IPS-NIHi11 (cell line): ENCODE measurements at places on chromosomes 11 and 22.
A peak's percentile ranks its signal among the peaks of the same experiment; 100 is the strongest.

GRCh38 chr22:50209893-50210292 lies 9.1 kb downstream of the SELENOO start:
- DNase-seq, result peak; percentile 82

GRCh38 chr22:24175160-24175808 lies 6.0 kb upstream of the SUSD2 start:
- peak; percentile 90 for DNase-seq

DNA sequence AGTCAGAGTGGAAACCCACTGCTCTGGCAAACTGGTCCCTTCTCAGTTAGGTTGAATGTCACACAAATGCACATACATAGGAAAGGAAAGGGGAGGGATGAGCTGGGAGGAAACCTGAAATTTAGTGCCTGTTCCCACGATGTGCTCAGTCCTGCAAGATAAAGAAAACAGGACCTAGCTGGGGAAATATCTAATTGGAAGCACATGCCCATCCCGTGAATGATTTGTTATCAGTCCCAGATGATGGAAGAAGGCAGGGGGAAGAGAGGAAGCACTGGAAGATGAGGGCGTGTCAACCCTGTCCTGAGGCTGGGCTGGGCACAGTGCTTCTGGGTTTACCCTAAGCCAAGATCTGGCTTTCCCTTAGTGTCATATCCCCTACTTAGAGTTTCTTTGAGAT lies 173.9 kb downstream of the NAV2 start:
- DNase-seq, result no peak

GRCh38 chr11:132821499-132821898 lies 710.8 kb downstream of the OPCML start:
- no peak for DNase-seq

DNA sequence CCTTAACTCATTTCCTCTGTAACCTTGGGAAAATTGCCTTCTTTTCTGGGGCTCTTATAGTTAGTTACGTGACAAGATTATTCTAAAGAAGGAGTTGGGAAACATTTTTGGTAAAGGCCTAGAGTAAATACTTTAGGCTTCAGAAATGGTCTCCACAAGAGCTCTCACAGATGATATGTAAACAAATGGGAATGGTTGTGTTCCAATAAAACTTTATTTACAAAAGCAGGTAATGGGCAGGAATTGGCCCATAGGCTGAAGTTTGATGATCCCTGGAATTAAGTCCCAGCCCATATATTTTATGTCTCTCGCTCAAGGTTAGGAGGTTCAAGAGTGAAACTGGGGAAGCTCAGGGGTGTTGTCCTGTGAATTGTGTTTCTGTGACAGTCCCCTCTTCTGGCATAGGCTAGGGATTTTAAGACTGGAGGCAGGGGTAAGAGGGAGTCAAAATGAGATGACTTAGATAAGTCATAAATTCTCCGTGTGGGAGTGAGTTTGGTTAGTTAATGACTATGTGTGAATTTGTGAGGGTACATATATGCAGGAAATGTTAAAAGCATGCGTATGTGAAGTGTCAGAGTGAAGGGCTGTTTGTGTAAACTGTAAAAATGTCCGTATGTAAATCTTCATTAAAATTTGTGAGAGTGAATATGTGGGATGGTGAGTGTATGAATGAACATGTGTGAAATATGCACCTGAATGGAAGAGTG lies 7.4 kb upstream of the OR52B4 start:
- no peak for DNase-seq

DNA sequence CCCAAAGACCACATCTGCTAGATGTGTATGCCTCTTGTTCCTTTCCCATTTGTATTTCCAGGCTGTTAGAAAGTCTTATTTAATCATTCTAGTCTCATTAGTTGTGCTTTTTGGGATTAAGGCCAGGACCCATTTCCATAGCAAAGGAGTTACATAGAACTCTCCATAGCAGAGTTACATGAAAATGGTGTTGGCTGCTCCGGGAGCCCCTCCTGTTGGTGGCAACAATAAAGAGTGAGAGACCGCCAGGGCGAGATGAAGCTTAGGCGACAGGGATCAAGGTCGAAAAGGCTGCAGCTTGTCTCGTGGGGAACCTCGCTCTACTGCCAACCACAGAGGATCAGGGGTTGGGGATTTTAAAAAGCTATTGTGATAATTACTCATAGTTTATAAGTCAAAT lies 58.3 kb downstream of the GRIK4 start:
- DNase-seq, result no peak

DNA sequence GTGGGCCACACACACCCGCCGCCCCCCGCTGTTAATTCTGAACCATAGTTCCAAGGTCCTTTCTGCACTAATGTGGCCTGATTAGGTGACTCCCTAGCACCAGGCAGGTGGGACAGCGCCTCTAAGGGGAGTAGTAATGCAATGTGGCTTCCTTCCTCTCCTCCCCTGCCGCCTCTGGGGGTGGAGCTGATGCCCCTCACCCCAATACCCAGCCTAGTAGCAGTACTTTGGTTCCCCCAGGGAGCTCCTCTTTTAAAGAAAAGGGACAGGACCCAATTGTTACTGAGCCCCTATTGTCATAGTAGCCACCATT lies 14.4 kb downstream of the RTN4RL2 start:
- DNase-seq, result no peak

DNA sequence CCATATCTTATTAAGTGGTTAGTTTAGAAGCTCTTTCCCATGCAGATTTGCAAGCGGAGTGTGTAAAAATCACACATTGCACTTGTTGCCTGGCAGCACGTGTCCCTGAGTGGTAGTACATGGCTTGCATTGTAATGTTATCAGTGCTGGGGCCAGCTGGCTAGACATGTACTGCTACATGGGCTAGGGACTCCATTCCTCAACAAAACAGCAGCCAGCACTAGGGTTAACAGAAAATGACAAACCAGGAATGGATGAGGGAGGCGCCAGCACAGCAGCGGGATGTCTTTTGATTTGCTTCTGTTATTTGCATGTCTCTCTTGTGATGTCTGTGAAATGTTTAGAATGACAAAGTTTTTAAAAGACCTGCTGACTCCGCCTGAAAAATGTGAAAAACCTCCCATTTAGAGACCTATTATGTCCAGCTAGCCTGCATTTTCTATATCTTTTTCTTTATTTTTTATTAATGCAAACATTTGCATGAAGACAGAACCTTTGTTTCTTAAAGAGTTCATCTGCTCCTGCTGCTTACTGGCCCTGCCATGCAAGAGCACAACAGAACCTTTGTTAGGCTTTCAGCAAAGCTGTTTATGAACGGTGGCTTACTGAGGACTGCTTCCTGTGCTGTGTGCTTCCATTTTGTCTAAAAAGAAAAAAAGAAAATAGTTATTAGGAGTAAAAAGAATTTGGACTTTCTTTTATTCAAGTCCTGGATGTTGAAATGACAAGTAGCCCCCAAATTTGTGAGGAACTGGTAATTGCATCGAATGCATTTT lies 40.7 kb downstream of the CSTPP1 start:
- peak; percentile 60 for DNase-seq

- no peak for DNase-seq
Measured at GRCh38 chr11:109815500-109816150, 277.6 kb upstream of the ZC3H12C start.

DNA sequence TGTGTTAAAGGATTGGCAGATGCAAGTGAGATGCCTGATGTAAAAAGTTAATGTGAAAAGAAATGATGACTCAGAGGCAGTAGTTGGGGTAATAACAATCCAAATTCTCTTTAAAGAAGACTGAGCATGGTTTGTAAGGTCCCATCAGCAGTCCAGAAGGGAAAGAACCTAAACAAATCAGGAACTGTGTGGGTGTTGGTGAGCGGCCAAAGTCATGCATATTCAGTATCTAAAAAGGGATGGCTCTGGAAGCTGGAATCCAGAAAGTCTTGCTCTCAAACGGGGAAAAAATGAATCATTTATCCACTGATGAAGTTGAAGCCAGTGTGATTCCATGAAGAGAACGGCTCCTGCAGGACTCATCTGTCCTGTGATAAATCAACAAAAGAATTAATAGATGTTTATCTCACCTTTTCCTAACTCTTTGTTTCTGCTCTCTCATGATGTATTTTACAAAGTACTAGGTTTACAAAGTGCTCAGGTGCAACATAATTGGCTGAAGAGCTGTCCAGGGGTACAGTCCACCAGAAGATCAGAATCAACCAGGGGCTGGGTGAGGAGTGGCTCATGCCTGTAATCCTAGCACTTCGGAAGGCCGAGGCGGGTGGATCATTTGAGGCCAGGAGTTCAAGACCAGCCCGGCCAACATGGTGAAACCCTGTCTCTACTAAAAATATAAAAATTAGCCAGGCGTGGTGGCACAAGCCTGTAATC lies 20.5 kb upstream of the SORL1-AS1 start:
- no peak for DNase-seq

DNA sequence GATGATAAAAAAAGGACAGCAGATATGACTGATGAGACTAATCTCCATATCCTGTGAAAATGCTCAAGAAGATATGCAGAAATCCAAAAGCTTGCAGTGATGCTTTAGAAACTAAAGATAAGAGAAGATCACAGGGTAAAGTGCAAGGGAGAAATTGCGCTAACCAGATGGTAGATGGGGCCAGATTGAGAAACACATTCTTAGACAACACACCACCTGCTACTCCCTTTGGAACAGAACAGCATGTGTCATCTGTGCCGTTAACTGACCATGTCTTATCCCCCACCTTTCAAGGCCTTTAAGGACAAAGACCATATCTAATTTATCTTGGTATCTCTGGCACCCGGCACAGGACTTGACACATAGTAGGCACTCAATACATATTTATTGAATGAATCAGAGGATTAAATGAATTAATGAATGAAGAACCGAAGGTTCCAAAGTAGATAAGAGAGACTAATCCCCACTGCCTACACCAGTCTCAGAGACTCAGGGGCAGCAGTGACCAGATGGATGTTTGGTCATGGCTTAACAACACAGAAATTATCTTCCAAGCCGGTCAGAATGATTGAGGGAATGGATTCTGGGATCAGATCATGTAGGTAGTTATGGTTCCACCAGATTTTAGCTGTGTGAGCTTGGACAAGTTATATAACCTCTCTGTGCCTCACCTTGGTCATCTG lies 12.3 kb upstream of the P2RY2 start:
- DNase-seq, result no peak

GRCh38 chr11:110455718-110456117 lies 26.0 kb downstream of the FDX1 start:
- no peak for DNase-seq

DNA sequence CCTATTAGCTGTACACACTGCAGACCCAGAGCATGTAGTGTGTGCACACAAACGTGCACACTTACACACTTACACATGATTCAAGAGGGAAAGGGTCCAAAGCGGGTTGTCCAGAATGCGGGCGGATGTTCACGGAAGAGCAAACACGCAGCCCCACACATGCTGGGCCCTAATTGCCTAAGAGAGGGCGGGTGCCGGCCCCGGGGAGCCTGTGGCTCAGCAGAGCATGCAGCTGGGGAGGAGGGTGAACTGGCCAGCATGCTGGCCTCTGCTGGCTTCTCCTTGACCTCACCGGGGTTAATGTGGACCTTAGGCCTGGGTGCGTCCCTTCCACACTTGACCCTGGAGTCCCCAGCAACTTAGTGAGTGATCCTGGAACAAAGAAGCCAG lies 816.3 kb downstream of the BRD1 start:
- no peak for DNase-seq

GRCh38 chr11:69301455-69302401 lies 7.8 kb downstream of the MYEOV start:
- peak; percentile 63 for DNase-seq

GRCh38 chr22:35460688-35461087 lies 60.7 kb downstream of the MCM5 start:
- DNase-seq, result no peak

DNA sequence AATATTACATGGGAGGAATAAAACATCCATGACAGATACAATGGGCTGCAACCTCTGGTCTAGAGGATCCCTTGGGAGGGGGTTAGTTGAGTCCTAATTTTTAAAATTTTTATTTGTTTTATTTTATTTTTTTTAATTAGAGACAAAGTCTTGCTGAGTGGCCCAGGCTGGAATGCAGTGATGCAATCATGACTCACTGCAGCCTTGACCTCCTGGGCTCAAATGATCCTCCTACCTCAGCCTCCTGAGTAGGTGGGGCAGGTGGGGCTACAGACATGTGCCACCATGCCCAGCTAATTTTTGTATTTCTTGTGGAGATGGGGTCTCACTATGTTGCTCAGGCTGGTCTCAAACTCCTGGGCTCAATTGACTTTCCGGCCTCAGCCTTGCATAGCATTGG lies 43.1 kb downstream of the FDX1 start:
- DNase-seq, result no peak

DNA sequence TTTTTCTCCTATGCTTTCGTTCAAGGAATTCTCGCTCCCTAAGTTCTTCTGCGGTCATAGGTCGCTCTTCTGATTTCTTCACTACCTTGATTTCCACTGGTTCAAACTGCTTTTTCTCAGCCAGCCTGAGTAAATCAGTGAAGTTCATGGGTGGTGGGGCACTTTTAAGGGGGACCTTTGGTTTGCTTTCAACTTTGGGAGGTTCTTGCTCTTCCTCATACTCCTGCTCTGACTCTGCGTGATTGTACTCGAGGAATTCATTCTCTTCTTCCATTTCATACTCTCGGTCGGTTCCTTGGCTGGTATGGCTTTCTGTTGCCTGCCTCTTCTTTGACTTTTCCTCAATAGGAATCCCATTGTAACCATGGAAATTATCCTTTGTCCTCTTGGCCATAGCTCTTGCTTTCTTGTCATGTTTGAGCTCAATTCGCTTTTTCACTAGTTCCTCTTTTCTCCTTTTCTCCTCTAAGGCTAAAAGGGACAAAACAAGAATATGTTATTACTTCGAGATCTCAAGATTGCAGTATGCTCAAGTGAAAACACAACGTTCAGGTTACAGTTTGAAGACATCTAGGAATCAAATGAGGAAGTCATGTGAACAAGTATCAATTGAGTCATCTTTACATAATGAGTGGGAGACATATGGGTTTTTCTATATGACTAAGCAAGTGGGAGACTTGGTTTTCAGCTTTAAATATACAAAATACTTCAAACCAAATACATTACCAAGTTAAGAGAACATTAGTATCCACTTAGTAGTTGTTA lies 16.2 kb downstream of the MISFA start:
- no peak for DNase-seq

GRCh38 chr11:71467164-71467563 lies 14.2 kb downstream of the NADSYN1 start:
- DNase-seq, result no peak

DNA sequence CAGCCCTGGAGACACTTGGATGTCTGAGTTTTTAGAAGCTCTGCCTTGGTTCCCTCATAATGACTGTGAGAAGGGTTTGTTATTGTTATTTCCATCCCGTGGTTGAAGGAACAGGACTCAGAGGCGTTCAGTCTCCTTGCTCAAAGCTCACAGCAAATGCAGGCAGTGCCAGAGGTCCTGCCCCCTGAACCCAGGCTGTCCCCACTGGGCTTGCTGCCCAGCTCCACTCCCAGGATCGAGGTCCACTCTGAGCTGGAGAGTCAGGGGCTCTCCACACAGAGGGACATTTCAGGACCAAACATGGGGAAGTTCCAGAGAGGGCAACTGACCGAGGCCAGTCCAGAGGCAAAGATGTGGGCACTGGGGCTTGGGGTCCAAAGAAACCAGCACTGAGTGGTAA lies 14.8 kb downstream of the FGF4 start:
- DNase-seq, result no peak
